ENCODE measurements at places on chromosomes 11 and 22.

DNA sequence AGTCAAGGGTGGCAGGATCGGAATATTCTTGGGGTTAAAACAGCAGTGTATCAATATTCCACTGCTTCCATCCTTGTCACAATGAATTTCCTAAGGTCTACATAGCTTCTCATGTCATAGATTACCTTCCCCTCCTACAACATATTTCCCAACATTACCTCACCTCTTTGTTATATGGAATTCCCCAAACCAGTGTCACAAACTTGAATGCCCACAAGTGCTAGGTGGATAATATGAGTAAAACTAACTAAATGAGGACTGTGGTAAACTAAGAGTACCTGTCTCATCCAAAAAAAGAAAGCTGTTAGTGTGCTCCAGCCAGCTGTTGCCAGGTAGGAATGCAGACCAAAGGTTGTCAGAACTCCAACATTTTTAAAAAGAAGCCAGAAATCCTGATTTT lies 17.0 kb upstream of the NUCB2 start:
- DNase-seq = no peak

GRCh38 chr11:66106786-66107599 lies 36.9 kb downstream of the PACS1 start:
- DNase-seq = no peak

GRCh38 chr11:133134314-133135173 lies 397.8 kb downstream of the OPCML start:
- peak; percentile 60 for DNase-seq

- no peak for DNase-seq
Observed at GRCh38 chr22:45444168-45444567, 30.7 kb downstream of the RIBC2 start.

DNA sequence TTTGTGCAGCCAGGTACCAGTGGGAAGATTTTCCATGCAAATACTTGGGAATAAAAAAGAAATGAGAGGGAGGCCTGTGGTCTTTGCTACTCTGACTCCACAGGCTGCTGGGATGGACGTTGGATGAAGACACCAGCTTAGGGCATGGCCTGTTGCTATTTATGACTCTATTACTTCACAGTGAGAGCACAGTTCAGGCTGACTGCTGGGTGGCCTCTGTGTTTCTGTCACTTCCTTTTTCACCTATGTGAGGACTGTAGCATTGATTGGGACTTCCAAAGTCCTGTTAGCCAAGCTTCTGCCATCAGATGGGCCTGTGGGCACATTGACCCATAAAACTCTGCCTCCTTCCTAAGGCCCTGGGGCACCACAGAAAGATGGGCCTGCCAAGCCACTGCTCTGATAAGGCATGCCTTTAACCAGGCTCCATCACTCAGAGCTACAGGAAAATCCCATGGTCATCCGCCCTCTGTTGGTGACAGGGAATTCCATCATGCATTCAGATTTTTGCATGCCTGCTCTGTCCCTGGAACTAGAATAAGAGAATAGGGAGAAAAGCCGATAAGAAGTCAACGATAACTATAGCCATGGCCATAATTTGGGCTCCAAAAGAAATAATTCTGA lies 64.6 kb downstream of the KCNJ1 start:
- no peak for DNase-seq

- no peak for DNase-seq
Observed at GRCh38 chr11:102184269-102184987, 74.2 kb downstream of the YAP1 start.

- DNase-seq = no peak
Observed at GRCh38 chr22:37239336-37240239, 4.5 kb downstream of the RAC2 start.

DNA sequence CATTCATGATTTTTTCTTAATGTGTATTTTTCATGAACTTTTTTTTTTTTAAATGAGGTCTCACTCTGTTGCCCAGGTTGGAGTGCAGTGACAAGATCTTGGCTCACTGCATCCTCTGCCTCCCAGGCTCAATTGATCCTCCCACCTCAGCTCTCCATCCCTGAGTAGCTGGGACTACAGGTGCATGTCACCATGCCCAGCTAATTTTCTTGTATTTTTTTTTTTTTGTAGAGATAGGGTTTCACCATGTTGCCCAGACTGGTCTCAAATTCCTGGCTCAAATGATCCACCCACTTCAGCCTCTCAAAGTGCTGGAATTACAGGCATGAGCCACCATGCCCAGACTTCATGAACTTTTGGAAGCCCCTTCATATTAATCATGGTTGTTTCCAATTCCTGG lies 49.7 kb downstream of the ADAMTS15 start:
- DNase-seq = no peak

DNA sequence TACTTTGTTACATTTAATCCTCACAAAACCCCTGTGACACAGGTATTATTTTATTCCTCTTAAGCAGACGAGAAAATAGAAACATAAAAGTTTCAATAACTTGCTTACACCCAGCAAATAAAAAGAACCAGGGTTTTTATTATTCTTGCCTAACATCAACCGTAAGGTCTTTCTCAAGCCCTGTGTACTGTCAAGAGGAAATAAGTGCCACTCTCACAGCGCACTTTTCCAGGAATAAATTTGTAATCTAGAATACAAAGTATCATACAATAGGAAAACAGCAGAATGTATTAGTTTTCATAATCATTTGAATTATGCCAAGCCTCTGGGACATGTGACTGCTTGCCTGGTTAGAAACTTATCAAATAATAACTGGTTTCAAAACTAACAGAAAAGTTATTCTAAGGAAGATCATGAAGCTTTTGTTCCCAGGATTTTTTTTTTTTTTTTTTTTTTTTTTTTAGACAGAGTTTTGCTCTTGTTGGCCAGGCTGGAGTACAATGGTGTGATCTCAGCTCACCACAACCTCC lies 7.4 kb downstream of the CCDC34 start:
- no peak for DNase-seq

All from NCI-H524 (cell line).